ENCODE measurements at places on chromosomes 1 and 21. TPM values are rescaled to one million over a fixed set of nuclear protein-coding genes. Genes with fewer than 3 reads are reported as not detected.

Gene EVA1B
- 3.1 TPM for total RNA-seq

GRCh38 chr1:193427524-193427923, 241.1 kb upstream of the B3GALT2 start:
- H3K36me3 ChIP-seq = no peaks in the 10 kb centered on the region
- DNase-seq = no peak
- no peaks in the 10 kb centered on the region for H3K27me3 ChIP-seq
- H3K4me1 ChIP-seq = no peaks in the 10 kb centered on the region
- no peak overlapping the region for H3K27ac ChIP-seq
- H3K4me3 ChIP-seq = no peak overlapping the region

DNA sequence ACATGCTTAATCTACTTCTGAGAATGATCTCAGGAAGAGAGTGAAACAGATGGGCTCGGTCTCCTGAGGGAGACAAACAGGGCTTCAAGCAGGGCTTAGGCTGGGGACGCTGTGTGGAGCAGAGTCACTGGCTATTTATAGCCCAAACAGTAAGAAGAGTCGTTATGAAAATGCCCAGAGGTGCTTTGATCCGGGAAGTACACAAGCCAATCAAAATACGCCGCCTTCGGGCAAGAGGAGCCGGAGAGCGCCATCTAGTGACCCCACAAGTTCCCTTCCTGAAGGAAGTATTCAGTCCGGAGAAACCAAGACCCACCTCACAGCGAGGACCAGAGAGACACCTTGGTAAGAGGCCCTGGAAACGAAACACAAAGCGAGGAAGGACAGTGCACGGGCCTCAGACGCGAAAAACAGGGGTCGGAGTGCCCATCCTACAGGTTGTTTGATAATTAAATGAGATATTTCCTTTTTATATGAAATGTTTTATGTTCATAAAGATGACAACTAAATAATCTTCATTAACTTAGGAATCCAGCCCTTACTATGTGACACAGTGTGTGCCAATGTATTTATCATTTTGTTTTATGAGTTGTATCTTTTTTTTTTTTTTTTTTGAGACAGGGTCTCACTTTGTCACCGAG, 25.0 kb upstream of the SCCPDH start:
- H3K4me1 ChIP-seq = no peaks in the 10 kb centered on the region
- peak; percentile 89 for DNase-seq
- H3K27ac ChIP-seq = no peak overlapping the region

DNA sequence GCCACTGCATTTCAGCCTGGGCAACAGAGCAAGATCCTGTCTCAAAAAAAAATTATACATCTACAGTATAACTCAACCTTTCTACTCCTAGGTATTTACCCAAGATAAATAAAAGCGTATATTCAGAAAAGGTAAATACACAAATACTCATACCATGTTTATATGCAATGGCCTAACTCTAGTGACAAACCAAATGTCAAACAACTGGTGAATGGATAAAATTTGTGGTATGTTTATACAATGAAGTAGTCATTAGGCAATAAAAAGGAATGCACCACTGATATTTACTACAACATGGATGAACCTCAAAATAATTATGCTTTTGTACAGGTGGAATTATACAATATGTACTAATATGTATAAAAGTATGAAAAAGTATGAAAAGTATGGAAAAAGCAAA, 174.2 kb upstream of the GORAB start:
- H3K27me3 ChIP-seq = no peaks in the 10 kb centered on the region
- H3K4me1 ChIP-seq = no peaks in the 10 kb centered on the region
- DNase-seq = no peak
- H3K4me3 ChIP-seq = no peak overlapping the region

- no peaks in the 10 kb centered on the region for H3K4me1 ChIP-seq
- H3K4me3 ChIP-seq = no peak overlapping the region
- no peak for DNase-seq
Measured at GRCh38 chr1:228510101-228510802, 23.1 kb downstream of the RNF187 start.

GRCh38 chr21:43290421-43291346, 121.9 kb downstream of the CRYAA start:
- no peaks in the 10 kb centered on the region for H3K27me3 ChIP-seq
- no peak overlapping the region for H3K27ac ChIP-seq
- H3K4me1 ChIP-seq = no peaks in the 10 kb centered on the region
- H3K36me3 ChIP-seq = no peaks in the 10 kb centered on the region

- peaks cover 16% of the 10 kb centered on the region for H3K27me3 ChIP-seq
- H3K27ac ChIP-seq = no peak overlapping the region
- H3K36me3 ChIP-seq = no peaks in the 10 kb centered on the region
- H3K4me1 ChIP-seq = peaks cover 22% of the 10 kb centered on the region
Measured at GRCh38 chr21:34071683-34072082, 1.7 kb upstream of the MRPS6 start.

DNA sequence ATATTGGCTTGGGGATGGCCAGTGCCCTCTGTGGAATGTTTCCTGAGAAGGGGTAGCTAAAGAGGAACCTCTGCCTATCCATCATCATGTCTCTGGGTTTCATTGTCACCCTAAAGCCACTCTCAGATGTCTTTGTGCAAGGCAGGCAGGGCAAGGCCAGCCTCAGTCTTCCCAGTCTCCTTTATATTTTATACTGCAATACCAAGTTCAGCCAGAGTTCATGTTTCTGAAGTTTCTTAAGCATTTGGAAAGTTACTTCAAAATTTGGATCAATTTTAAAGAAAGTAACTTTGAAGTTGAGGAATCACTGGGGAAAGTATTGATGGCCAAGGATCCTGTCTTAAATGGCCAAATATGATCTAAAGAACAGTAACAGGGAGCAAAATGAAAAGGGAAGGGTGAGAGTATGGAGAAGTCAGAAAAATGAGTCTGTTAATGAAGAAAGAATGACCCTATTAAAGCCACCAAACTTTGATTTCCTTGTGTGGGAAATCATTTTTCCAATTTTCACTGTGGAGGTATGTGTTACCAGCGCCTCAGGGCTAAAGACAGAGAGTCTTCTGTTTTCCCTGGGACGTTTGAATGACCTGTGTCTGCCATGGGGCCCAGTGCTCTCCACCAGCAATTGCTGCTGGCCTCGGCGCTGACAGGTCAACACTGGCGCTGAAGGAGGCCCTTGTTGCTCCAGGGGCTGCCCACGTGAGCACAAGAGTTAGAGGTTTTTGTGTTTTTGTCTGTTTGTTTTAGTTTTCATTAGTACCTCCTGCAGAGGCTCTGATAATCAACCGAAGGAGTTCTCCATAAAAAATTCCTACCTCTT, 93.9 kb downstream of the ATP5PO start:
- DNase-seq = no peak
- H3K36me3 ChIP-seq = peaks cover 4% of the 10 kb centered on the region
- H3K4me3 ChIP-seq = no peak overlapping the region
- no peaks in the 10 kb centered on the region for H3K27me3 ChIP-seq
- H3K4me1 ChIP-seq = peaks cover 6% of the 10 kb centered on the region
- no peak overlapping the region for H3K27ac ChIP-seq

- DNase-seq = no peak
- H3K36me3 ChIP-seq = no peaks in the 10 kb centered on the region
- H3K4me1 ChIP-seq = no peaks in the 10 kb centered on the region
- H3K27me3 ChIP-seq = no peaks in the 10 kb centered on the region
- no peak overlapping the region for H3K27ac ChIP-seq
Measured at GRCh38 chr21:20254964-20255363, 743.2 kb upstream of the NCAM2 start.
